ENCODE measurements at places on chromosomes 12 and 14.

- DNase-seq, result no peak
Observed at GRCh38 chr12:33671676-33672075, 232.1 kb upstream of the SYT10 start.

DNA sequence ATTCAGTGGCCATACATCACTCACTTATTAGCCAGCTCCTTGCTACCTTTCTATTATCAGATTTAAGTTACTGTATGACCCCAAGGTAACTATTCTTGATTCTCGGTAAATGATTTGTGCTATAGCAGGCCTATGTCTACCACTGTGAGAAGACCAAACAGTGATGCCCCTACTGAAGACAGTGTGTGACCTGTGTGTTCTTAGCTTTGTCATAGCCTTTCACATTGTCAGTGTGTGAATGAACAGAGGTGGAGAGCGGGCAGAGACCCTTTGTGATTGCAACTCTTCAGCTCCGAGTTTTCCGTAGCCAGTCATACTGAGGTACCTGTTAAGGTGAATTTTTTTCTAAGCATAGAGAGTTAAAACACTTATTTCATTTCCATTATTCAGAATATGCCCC lies 294.0 kb downstream of the LRFN5 start:
- no peak for DNase-seq

GRCh38 chr14:26896447-26896846 lies 298.6 kb upstream of the NOVA1 start:
- no peak for DNase-seq

- no peak for DNase-seq
Observed at GRCh38 chr12:12764824-12765223, 20.6 kb upstream of the APOLD1 start.

- DNase-seq, result no peak
Observed at GRCh38 chr12:8037947-8038346, 5.4 kb downstream of the FOXJ2 start.

DNA sequence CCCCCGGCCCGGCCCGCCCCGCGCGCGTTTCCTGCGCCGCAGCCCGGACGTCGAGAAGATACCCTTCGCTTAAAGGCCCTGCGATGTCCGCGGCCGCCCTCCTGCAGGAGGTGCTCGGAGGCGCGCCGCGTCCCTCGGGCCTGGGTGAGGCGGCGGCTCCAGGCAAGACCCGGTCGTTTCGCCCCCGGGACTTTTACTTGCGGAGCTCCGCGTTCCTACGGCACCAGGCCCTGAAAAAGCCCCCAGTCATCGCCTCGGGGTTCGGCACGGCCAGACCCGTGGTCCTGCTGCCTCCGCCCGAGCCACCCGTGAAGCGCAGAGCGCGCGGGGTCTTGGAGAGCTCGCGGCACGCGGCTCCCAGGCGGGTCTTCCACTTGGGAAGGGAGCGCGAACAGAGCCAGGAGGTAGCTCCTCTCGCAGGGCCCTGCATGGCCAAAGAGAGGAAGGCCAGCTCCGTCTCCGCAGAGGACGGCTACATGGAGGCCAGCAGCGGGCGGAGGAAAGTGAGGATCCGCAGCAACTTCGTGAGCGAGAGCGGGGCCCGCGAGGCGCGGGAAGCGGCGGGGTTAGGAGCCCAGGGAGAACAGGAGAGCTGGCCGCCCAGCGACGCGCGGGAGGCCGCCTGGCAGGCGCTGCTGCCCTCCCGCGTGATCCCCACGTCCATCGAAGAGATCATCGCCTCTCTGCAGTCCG lies 26.9 kb downstream of the TTC6 start:
- DNase-seq, result no peak

- DNase-seq, result no peak
Observed at GRCh38 chr12:37565112-37565511, 751.5 kb upstream of the ALG10B start.

- no peak for DNase-seq
Observed at GRCh38 chr14:90666571-90666970, 149.7 kb downstream of the TTC7B start.

DNA sequence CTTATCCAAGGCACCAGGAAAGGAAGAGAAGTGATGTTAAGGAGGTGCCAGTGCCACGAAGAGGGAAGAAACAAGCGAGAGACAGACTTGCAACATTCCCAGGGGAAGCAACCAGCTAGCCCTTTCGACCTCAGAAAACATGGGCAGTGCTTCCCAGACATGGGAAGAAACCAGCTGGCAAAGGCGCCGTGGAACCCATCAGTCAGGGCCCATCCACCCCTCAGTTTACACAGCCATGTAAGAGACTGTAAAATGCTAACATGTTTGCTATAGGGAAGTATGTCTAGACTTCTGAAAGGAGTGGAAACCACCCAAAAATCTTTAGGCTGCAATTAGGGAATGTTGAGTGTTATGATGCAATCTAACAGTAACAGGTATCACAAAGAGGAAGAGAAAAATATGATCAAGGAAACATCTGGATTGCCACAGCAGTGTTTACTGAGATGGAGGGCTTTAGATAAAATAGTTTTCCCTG lies 26.3 kb downstream of the ANAPC5 start:
- DNase-seq, result peak; percentile 36

DNA sequence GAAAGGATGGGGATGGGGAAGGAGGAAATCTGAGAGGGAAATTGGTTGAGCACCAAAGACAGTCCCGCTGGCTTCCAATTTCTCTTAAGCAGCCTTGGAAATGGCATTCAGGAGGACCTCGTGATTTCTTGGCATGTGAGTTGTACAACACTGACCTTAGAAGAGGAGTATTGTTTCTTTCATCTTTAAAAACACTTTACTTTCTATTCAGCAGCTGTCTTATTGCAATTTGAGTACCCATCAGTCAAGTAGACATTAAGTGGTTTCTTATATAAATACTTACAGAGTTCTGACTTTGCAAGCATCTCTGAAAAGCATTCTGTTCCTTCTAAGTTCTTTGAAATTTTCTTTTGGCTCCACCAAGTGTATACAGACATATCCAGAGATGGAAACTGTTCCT lies 83.2 kb downstream of the LMNTD1 start:
- DNase-seq, result no peak

DNA sequence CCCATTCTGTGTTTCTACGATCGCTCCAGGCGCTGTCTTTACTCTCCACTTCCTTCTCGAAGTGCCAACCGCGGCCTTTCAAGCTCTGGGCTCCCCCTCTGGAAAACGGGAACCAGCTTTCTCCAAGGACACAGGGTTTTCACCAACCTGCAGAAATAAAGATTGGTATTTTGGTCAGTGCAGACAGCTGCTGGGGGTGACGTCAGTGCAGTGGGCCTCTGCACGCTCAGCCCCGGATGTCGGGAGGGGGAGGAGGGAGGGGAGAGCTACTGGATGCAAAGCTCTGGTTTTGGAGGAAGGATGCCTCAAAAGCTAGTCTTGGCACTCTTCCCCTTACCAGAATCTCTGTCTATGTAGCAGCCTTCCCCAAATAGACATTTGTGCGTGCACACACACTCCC lies 19.9 kb downstream of the HRK start:
- peak; percentile 87 for DNase-seq

DNA sequence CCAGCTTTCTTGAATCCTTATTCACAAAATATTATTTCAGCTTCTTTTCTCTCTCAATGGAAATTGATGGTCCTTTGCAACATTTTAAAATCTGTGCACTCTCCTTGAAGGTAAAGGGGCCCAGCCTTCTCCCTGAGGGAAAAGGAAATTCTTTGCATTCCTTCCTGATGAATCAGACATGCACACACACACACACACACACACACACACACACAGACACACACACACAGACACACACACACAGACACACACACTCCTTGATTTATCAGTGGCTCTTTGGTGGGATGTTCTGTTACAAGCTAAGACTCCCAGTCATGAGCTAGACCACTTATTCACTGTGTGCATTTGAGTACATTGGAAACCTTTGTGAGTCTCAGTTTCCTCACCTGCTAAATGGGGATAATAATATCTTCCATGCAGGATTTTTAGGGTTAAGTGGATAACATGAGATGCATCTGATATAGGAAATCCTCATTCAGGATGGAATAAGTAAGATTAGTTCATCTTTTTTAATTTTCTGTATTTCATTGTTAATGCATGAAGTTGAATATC lies 45.1 kb upstream of the HMGA2 start:
- DNase-seq, result no peak

GRCh38 chr12:113664224-113664681 lies 192.6 kb upstream of the LHX5 start:
- no peak for DNase-seq
